Thoracic aorta endothelial cell (primary cell): ENCODE measurements at places on chromosomes 3 and 15. TPM values are rescaled to one million over a fixed set of nuclear protein-coding genes. Genes with fewer than 3 reads are reported as not detected.

Gene CD86
- total RNA-seq = not detected in 2 replicates

Gene CHRNA7
- 1.0 and 4.1 TPM in 2 replicates for total RNA-seq

Gene MGLL
- 66.0 and 68.4 TPM in 2 replicates for total RNA-seq

Gene GTPBP8
- total RNA-seq = 35.7 and 49.2 TPM in 2 replicates

Gene WNT5A
- 0.07 and 0.27 TPM in 2 replicates for total RNA-seq

Gene ZDHHC23
- total RNA-seq = 5.2 and 6.8 TPM in 2 replicates

Gene APOD
- 2.8 and 6.8 TPM in 2 replicates for total RNA-seq

Gene PLSCR2
- not detected in 2 replicates for total RNA-seq

Gene MASP1
- total RNA-seq = 0.14 and 0.27 TPM in 2 replicates

Gene GPR62
- total RNA-seq = 0.07 TPM in 1 of 2 replicates, not detected in the other

Gene PCLAF
- 58.8 and 93.0 TPM in 2 replicates for total RNA-seq

Gene ARIH1
- 59.6 and 63.4 TPM in 2 replicates for total RNA-seq

Gene SNAPC5
- 11.2 and 12.0 TPM in 2 replicates for total RNA-seq

Gene SMCO1
- total RNA-seq = not detected in 2 replicates

Gene PLAAT1
- 0.13 and 0.29 TPM in 2 replicates for total RNA-seq

Gene GRIP2
- 0.14 TPM in 1 of 2 replicates, not detected in the other for total RNA-seq

Gene NAALADL2
- total RNA-seq = 3.8 and 5.6 TPM in 2 replicates

Gene IGDCC3
- not detected in 2 replicates for total RNA-seq

Gene CFAP44
- total RNA-seq = 5.1 and 6.0 TPM in 2 replicates

Gene GOLGA8O
- 0.13 and 0.29 TPM in 2 replicates for total RNA-seq
